ENCODE measurements at places on chromosomes 11 and 22.

DNA sequence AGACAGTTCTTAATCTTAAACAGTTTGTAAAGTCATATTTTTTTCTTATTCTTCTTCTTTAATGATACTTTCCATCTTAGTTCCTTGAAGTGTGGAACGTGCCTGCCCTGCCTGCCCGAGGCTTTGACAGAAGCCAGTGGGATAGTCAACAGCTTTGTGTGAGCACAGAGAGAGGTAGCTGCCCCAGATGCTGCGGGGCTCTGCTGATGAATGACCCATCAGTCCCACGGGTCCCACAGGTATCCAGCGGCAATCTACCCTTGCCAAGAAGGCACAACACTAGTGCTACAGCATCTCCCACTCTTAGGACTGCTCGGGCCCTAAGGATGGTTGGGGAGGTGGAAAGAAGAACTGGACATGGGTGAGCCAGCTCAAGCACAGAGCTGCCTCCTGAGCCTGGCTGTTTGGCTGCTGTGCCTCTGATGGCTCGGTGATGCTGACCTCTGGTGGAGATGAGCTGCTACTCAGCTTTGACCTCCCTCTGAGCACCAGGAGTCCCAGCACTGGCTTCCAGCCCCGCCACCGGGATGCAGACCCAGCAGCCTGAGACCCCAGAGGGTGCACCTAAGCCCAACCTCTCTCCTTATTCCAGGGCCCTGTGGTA is 11.8 kb upstream of the APLNR start:
- peak; percentile 2 for DNase-seq

GRCh38 chr11:7572001-7572712 is 58.4 kb downstream of the PPFIBP2 start:
- DNase-seq: no peak

DNA sequence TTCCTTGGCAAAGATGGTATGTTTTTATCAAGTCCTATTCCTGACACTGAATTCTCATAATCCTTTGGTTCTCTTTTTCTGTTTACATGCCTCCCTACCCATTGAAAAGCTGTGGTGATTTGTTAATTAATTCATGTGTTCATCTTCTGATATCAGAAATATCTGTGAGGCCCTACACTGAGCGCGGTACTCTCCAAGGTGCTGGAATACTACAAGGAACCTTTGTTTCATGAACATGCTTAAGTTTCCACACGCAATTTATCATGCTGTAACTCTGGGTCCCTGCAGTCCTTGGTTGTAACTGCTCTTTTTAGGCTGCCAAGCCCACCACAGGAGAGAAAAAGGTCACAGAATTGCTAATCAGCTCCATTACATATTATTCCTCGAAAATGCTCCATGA is 331.8 kb downstream of the FAT3 start:
- no peak for DNase-seq

- DNase-seq: no peak
Measured at GRCh38 chr11:34308913-34309585, 48.8 kb downstream of the ABTB2 start.

DNA sequence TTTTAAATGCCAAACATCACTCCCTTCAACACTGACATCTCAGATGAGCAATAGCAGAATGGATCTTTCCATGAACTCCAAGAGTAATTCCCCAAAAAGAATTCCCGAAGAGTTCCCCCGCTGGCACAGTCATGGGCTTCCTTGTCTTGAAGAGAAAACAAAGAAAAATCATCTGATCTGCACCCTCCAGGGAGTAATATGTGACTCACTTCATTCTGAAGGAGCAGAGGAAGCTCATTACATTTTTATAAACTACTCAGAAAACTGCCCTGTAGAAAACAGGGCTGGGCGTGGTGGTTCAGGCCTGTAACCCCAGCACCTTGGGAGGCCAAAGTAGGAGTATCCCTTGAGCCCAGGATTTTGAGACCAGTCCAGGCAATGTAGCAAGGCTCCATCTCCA is 35.7 kb downstream of the CELSR1 start:
- DNase-seq: no peak

All from NCI-H187 (cell line).